ENCODE measurements at places on chromosomes 13 and 19.
A peak's percentile ranks its signal among the peaks of the same experiment; 100 is the strongest.

- DNase-seq, result no peak
These were observed 354.9 kb downstream of the PCDH9 start for GRCh38 chr13:66875264-66875663.

DNA sequence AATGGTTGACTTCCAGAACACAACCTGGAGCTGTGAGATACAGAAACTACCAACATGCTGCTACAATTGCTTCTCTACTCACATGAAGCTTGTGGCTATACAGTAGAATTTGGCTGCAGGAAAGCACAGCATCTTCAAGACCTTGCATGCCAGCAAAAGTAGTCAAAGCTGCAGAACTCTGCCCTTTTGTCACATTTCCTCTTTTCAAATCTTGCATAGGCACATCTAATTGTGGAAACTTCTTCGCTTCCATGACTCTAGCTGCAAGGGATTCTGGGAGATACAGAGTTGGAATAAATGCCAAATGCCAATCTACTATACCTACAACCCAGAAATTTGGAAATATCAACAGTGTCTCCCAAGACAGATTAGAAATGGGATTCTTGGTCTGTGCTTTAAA lies 462.2 kb downstream of the FOXO1 start:
- no peak for DNase-seq

DNA sequence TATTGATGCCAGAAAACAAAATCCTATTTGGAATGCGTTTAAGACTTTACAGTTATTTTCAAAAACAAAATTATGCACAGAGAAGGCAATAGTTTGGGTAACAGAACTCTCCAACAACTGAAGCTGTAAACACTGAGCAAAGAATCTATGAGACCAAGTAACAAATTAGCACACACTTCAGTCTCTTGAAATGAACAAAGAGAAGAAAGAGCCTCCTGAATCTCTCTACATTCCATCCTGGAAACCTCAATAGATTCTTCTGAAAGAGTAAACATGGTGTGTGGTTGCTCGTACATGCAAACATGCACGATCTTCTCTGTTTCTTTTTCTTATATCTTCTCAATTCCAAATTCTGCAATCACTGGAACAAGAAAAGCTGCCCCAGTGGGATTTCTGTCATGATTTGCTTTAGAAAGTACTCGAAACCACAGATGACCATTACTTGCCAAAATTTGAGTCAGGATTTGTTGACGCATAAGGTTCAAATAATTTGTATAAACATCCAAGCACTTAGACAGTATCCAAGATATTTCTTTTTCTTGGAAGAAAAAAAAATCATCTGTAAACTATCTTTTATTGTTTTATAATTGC lies 137.9 kb upstream of the DACH1 start:
- no peak for DNase-seq

DNA sequence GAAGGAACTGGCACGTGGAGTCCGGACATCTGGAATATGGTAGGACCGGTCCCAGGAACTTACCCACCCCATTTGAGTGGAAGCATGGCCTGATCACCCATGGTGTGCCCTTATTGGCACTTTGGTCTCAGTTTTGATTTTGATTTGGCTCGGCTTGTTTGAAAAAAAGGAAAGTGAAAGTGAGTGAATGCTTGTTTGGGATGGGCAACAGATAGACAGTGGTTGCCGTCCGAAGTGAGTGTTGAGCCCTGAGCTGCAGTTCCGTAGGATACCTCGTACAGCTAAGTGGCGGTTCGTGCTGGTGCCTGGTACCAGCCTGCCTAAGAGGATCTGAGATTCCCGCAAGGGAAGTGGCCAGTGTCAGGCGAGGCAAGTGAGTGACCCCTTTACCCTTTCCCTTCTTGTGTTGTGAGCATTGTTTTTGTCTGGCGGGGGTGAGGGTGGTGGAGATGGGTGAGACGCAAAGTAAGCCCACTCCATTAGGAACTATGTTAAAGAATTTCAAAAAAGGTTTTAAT lies 605.8 kb downstream of the UQCRFS1 start:
- no peak for DNase-seq

DNA sequence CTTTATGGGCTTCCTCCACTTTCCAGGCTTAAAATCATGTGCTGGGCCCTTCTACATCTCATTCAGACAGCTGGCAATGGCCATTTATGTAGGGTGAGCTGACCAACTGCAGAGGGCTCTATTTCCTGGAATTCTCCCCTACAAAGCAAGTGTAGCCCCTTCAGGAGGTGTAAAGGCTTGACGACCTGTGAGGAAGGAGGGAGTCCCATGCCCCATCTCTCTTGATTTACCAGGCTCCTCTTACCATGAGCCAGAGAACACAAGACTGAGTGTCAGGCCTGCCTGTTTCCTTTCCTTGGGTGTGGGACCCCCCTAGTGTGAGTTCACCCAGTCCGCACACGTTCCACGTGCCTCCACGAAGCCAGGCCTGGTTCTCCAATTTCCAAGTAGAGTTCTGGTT lies 16.6 kb downstream of the ZNF536 start:
- DNase-seq, result no peak

DNA sequence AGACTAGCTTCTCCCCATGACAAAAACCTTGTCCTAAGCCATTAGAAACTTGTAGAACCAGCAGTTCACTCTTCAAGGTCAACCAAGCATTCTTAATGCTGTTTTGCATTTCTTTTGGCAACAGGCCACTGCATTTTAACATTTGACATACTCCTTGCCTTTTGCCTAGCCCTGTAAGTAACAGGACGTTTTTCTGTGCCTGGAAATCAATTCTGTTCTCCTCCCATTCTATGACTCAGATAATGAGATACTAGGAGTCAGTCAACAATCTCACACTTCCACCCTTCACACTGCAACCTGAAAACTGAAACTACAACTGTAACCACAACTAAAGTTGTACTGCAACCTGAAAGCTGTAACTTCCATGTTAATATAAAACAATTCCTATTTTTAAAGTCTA lies 268.7 kb downstream of the MZT1 start:
- peak; percentile 30 for DNase-seq

GRCh38 chr13:45892513-45892912 lies 41.0 kb upstream of the SIAH3 start:
- DNase-seq, result no peak

DNA sequence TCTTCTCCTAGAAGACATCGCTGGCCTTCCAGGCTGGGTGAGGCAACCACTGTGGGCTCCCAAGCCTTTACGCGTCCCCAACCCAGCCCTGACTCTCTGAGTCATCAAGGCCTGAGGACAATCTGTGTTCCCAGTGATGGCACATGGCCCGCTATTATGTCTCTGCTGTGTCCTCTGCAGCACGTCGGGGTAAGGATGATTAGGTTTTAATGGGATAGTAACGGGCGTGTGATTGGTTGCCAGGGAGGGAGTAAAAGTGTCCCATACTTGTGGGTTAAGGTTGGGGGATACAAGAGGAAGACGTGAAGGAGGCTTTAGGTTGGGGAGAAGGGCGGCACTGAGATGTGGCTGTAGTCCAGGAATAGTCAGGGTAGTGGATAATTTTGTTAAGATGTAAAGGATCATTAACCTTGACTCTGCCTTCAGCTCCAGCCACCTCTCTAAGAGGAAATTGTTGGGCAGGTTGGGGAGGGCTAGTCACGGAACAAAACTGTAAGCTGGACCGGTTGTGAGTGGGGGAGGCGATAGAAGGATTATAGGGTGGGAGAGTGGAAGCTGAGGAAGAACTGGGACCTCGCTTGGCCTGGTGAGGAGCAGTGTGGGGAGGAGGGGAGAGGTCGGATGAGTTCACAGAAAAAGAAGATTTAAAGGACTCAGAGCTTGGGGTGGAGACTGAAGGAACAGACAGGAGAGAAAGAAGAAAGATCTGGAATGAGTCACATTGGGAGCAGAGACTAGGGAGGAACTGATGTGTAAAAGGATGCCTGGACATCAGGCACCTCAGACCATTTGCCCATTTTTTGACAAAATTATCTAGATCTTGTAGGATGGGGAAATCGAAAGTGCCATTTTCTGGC lies 27.9 kb upstream of the IGFL1 start:
- peak; percentile 71 for DNase-seq

- DNase-seq, result no peak
These were observed 41.1 kb downstream of the CEACAM1 start for GRCh38 chr19:42487032-42487797.

DNA sequence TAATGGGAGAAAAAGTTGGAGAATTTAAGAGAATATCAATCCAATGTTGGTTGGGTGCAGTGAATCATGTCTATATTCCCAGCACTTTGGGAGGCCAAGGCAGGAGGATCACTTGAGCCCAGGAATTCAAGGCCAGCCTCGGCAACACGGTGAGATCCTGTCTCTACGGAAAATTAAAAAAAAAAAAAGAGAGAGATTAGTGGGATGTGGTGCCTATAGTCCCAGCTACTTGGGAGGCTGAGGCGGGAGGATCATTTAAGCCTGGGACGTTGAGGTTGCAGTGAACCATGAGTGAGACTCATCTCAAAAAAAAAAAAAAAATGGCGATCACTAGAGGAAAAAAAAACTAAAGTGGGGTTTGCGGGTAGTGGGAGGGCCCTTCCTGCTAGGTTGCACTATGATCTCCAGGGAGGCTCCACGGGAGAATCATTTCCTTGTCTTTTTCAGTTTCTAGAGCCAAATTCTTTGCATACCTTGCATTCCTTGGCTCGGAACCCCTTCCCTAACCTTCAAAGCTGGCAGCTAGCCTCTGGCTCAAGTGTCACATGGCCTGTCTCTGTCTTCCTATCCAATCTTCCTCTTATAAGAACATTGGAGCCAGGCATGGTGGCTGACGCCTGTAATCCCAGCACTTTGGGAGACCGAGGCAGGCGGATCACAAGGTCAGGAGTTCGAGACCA lies 5.8 kb upstream of the ERCC2 start:
- peak; percentile 53 for DNase-seq

DNA sequence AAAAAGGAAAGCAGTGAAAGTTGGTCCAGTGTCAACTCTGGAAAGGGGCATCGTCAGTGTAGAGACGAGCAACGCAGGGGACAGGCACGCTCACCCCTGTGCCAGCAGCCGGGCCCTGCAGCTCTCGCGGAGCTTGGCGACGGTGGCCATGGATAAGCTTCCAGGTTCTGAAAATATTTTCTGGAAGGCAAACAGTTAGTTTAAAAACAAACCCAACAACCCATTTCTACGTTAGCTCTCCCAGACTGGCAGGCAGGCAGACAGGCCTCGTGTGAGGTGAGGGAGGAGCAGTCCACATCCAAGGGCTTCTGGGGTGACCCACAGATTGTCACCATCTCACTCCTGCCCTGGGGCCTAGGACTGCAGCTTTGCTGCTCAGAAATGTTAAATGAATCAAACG lies 27.4 kb downstream of the LAMP1 start:
- no peak for DNase-seq

GRCh38 chr13:80527400-80527799 lies 186.5 kb upstream of the SPRY2 start:
- DNase-seq, result no peak

DNA sequence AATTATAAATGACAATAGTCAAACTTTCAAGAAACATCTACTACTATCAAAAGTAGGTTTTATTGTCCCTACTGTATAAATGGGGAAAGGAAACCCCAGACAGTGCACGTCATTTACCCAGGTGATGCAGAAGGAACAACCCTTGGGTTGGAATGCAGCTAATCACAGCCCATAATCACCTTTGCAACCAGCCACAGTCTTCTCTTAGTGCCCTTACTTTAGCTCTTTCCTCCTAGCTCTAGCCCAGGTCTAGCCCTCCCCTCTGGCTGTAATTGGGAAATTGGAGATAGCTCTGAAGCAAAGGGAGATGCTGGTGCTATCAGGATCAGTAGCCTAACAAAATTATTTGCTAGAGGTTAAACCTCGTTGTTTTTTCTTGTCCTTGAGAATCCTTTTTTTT lies 25.5 kb upstream of the TSC22D1 start:
- DNase-seq, result no peak

DNA sequence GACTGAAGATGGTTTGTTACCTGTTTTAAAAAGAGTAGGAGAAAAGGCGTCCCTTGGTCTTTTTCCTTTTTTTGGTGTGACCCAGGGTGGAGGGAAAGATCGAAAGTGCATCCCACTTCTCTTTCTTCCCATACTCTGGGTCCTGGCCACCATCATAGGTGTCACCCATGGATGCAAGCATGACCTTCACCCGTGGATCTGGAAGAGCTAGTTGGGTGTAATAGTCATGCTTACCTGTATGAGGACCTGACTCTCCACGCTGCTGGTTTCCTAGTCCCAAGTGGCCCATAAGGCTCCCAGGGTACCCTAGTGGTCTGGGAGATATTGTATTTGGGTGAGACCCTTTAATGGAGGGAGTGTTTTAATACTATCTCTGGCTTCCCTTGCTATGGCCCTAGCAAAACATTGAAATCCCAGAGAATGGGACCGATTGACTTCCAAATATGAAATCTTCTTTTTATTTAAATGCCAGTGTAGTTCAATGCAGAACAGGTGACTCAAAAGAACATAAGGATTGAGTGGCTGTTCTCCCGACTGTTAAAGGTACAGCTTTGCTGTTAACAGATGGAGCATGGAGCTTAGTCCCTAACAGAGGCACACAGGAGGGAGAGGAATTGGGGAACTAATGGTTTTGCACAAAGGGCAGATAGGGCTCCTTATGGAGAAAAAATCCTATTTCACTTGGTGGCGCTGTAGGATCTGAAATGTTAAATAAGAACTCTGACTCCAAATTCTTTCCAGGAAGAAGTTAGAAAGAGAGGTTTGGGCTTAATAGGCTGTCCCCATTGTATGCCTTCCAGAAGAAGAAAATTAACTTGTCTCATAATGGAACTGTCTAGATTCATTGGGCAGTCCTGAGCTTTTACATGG lies 7.0 kb upstream of the ZNF550 start:
- peak; percentile 28 for DNase-seq

GRCh38 chr19:38057959-38058690 lies 151.1 kb downstream of the SIPA1L3 start:
- no peak for DNase-seq

GRCh38 chr19:34364830-34365462 lies at the start of gene GPI:
GPI (plus strand) TSS chr19:34365196; CDS start chr19:34365267, 71 bp downstream.
- DNase-seq, result peak; percentile 53

DNA sequence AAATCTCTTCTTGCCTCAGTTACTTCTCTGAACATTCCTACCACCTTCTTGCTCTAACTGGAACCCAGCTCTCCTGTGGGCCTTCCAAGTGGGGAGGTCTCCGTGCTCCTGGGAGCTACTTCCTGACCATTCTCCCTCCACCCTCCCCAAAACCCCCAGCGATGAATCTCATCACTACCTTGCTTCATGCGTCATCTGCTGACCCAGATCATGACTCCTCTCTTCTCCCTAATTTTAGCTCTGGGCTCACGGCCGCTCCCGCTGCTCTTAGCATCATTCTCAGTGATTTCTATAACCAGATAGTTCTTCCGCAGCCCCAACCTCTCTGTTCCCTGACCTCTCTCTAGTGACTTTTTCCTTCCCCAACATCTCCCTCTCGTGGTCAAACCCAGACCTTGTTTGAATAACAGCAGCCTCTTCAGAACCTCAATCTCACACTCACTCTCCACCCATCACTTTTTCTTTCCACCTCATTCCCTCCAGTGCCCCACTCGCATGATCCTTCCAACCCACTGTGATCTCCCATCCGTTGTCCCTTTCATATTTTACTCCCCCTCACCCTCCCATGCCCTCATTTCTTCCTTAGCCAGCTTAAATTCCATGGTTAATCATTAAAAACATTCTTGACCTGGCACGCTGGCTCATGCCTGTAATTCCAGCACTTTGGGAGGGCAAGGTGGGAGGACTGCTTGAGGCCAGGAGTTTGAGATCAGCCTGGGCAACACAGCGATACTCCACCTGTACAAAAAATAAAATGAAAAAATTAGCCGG lies 21.8 kb downstream of the MRPS12 start:
- DNase-seq, result no peak

All from mammary epithelial cell (primary cell).